ENCODE measurements at places on chromosomes 1 and 21.

DNA sequence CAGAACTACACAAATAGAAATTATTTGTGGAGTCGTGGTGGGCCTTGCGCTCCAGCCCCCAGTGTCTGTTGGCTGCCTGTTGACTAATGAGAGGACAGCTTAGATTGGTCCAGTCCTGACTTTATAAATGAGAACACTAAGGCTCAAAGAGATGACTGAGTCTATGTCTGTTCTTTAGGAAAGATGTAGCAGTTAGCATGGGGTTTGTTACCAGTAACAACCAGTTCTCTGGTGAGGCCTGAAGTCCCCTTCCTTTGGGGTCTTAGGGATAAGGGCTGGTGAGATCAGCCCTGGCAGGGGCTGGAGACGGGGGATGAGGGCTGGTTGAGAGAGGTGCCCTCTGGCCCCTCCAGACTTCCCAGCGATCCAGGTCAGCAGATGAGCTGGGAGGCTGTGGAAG is 9.1 kb downstream of the TOR3A start:
- no peak for DNase-seq

DNA sequence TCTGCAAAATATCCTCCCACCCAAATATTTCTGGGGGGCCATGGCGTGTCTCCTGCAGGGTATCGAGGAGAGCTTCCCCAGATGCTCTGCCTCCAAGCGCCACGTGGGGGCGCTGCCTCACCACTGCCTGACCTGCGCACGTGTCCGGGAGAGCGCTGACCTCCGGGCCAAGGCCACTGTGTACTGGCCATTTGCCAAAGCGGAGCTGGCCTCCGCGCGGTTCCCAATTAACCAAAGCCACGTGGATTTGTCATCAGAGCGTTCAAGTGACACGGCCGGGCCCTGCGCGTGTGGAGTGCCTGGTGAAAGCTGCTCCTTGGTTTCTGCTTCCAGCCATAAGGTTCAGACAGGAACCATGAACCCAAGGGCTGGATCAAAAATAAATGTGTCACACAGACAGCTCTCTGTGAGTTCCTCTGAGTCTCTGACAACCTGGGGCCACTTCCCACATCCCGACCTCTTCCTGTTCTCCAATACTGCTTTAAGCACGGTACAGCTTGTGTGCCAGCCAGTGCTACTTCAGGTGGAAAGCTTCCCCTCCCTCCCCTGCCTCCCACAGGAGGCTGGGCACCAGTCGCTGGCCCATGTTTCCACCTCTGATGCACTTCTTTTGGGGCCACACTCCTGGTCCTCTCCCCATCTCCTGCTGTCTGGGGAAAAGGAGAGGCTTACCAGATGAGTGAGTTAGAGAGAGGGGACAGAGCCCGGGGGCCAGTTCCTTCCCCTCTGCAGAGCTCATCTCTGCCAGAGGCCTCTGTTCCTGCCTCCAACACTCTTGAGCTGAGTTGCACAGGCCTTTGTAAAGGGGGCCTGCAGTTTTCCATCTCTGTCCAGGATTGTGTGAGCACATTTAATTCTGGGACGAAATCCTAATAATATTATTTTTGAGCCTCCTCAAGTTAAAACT is 26.1 kb downstream of the ZP4 start:
- DNase-seq: peak; percentile 53

DNA sequence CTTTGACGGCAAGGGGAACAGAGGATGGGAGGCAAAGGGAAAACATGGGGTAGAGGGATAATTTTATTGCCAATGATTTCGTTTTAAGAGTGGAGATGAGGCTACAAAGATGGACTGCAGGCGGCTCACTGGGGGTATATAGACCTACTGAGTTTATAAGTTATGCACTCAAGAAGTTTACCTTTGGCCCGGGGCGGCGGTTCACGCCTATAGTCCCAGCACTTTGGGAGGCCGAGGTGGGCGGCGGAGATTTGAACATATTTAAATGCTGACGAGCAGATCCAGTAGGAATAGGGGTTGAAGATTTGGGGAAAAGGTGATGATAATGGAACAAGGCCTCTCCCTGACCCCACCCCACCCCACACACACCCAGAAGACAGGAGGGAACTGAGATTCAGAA is 8.1 kb upstream of the SLAMF9 start:
- DNase-seq: no peak

DNA sequence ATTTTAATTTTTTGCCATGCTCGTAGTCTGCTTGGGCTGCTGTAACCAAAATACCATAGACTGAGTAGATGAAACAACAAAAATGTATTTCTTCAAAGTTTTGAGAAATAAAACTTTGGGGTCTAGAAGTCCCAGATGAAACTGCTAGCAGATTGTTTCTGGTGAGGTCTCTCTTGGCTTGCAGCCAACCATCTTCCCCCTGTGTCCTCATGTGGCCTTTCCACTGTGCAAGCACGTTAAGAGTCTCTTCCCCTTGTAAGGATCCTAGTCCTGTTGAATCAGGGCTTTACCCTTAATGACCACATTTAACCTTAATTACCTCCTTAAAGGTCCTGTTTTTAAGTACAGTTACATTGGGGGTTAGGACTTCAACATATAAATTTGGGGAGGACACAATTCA is 86.6 kb downstream of the PTBP2 start:
- no peak for DNase-seq

GRCh38 chr1:201490708-201491131 is 16.2 kb downstream of the CSRP1 start:
- no peak for DNase-seq

DNA sequence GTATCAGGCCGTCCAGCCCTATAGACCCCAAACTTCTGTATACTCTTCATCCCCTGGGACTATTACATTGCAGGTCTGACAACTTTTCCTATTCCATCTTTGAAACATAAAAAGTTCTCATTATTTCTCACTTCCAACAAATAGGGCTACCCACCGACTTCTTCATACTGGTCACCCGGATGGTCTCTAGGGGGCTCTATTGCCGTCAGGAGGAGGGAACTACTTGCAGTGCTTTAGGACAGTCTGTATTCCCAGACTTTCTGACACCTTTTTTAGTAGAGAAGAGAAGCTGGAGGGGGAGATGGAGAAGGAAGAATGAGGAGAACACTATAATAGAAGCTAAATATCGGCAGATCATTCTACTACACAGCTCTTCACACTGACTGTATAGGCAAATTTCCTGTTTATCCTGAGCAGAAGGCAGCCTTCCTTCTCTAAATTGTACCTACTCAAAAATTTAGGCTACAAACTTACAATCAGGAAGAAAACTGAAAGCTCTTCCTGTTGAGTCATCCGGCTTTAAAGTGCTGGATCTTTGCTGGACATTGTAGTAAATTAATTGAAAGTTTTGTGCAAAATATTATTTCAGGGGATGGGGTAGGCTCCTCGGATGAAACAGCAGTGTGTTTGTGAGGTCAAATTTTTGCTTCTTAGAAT is 54.6 kb downstream of the CDC7 start:
- DNase-seq: no peak

DNA sequence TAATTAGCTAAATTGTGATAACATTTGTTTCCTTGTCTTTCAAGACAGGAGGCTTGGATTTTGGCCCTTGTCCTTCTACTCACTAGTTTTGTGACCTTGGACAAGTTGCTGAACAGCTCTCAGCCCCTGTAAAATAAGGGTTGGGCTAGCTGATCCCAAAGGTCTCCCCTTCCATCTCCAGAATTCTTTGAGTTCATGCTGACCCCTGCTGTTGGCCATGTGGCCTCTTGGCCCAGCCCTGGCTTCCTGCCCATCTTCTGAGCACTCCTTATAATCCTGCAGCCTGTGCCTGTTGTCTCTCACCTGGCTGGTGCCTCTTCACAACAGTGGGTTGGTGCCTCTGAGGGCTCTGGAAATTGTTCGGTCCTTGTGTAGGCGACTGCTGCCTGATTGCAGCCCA is 10.1 kb downstream of the PTGFRN start:
- no peak for DNase-seq

GRCh38 chr1:201172999-201173610 is 17.5 kb upstream of the IGFN1 start:
- DNase-seq: no peak

- no peak for DNase-seq
These were observed 390.5 kb downstream of the PRDM2 start for GRCh38 chr1:14090531-14090930.

- no peak for DNase-seq
These were observed 998 bp upstream of the TTC34 start for GRCh38 chr1:2802421-2802961.

DNA sequence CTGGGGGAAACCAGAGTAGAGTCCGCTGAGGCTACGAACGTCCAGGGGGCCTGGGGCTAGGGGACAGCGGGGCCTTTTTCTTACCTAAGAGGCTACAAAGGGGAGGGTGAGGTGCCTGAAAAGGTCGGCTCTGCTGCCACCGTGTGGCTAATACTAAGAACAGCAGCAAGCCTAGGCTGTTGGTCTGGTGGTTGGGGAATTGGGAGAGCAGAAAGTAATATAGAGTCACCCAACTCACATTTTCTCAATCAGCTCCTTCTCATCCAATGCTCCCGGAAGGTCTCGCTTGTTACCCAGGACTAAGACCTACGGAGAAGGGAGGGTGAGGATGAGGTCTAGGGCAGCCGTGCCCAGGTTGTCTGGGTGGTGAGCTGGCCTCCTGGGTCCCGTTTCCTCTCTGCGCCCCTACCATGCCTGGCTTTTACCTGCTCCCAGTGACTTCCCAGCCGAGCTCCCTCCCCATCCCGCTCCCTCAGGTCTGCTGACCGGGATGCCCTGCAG is 9.3 kb downstream of the ARL8A start:
- no peak for DNase-seq

GRCh38 chr1:37479255-37480124 is 5.1 kb downstream of the ZC3H12A start:
- no peak for DNase-seq

- no peak for DNase-seq
These were observed 21.1 kb downstream of the ESRRG start for GRCh38 chr1:216702170-216702569.

DNA sequence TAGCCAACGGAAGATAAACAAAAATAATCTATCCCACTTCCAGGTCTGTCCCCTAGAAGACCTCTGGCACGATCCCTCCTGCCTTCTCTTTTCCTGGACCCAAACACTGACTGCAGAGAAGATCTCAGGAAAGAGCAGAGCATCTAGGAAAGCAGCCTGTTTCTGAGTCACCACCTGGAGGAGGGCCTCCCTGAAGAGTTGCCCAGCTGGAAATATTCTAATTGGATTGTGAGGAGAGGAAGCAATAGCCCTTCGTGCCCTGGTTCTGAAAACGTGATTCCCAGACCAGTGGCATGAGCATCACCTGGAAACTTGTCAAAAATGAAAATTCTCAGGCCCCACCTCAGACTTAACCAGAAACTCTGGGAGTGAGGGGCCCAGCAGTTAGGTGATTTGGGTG is 411.1 kb downstream of the SETD4 start:
- DNase-seq: no peak

DNA sequence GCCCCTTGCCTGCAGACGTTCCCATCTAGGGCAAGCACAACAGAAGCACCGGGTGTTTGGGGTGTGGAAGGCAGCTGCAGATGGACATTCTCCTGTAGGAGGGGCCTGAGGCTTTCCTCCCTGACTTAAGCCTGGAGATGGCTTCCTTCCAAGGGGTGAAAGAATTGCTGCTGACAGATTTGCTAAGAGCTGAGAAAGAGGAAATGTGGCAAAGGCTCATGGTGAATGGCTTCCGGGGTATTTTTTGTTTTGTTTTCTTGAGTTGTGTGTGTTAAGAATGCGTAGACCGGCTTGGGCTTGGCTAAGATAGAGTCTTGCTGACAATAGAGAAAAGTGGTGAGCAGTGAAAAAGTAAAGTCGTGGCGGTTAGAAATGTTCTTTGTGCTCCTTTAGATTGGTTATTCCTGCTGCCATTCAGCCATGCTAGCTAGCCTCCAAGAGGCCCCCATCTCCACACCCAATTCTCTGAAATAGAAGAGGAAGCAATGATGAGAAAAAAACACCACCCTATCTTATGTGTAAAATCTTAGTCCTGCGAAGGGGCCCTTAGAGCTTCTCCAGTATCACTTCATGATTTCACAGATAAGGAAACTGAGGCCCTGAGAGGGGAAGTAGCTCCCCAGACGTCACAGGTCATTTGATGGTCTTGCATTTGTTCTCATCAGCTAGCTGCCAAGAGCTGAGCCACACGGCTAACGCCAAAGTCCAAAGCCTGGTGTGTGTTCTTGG is 36.9 kb downstream of the EIF2D start:
- peak; percentile 84 for DNase-seq

DNA sequence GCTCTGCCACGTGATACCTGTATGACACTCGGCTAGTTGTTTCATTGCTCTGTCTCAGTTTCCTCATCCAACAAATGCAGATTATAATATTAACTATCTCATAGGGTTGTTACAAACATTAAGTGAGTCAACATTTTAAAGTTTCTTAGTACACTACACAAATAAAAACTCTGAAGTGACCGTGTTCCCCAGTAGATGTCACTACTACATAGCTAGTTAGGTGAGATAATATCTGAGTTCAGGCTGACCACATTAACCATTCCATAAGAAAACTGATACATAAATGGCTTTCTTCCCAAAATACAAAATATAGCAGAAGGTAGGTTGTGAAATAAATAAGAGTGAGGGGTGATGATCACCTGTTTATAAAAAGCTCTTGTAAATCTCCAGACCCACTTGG is 214.1 kb downstream of the NUF2 start:
- DNase-seq: no peak

GRCh38 chr1:96281491-96281890 is 440.1 kb upstream of the PTBP2 start:
- no peak for DNase-seq

GRCh38 chr1:215860833-215861232 is 293.7 kb downstream of the KCTD3 start:
- DNase-seq: no peak

GRCh38 chr1:76769911-76770310 is 97.4 kb upstream of the ST6GALNAC5 start:
- DNase-seq: no peak

DNA sequence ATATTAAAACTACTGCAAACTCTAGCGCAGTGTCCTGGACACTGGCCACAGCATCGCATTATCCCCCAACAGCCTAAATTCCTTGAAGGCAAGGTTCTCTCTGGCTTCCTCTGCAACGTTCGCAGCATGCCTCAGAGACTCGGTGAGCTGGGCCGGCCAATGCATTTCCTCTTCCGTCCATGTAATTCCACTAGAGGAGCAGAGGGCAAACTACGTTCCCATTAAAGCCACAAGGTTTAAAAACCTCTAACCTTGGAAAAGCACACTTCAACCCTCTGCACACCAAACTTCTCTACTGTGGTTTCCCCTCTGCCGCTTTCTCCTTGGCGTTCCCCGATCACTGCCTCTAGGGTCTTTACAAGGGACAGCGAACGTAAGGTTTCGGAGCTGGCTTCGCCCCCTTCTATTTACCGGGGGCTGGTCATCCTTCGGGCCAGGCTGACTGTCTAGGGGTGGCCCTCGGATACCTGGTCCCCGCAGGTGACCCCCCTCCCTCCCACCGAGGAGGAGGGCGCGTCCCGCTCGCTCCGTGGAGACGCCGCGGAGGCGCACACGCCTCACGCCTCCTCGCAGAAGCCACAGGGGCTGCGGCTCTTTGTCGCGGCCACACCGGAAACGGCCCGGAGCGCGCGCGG is 456 bp upstream of the SMYD2 start:
- DNase-seq: peak; percentile 18
